ENCODE measurements at places on chromosomes 2 and 18. TPM values are rescaled to one million over a fixed set of nuclear protein-coding genes. Genes with fewer than 3 reads are reported as not detected.

MARCHF4 gene
- polyA plus RNA-seq = 0.09 TPM

DNER gene
- polyA plus RNA-seq = 2.9 TPM

OBSL1 gene
- polyA plus RNA-seq = 312 TPM

PARD6G gene
- 3.0 TPM for polyA plus RNA-seq

FARSB gene
- polyA plus RNA-seq = 35.0 TPM

RMC1 gene
- polyA plus RNA-seq = 51.5 TPM

CNDP1 gene
- polyA plus RNA-seq = 0.40 TPM

AOX1 gene
- 34.1 TPM for polyA plus RNA-seq

PLCD4 gene
- 13.9 TPM for polyA plus RNA-seq

LHCGR gene
- polyA plus RNA-seq = 2.1 TPM

MAP4K4 gene
- polyA plus RNA-seq = 88.2 TPM

LYPD1 gene
- 11.2 TPM for polyA plus RNA-seq

ALLC gene
- polyA plus RNA-seq = 35.1 TPM

PPIG gene
- polyA plus RNA-seq = 6.9 TPM

SF3B6 gene
- polyA plus RNA-seq = 142 TPM

ACOXL gene
- polyA plus RNA-seq = 4.9 TPM

SETBP1 gene
- 6.2 TPM for polyA plus RNA-seq

VWC2L gene
- polyA plus RNA-seq = 0.13 TPM

Measured in testis (tissue), 5 donors.